ENCODE measurements at places on chromosomes 6 and 20.
A peak's percentile ranks its signal among the peaks of the same experiment; 100 is the strongest.

DNA sequence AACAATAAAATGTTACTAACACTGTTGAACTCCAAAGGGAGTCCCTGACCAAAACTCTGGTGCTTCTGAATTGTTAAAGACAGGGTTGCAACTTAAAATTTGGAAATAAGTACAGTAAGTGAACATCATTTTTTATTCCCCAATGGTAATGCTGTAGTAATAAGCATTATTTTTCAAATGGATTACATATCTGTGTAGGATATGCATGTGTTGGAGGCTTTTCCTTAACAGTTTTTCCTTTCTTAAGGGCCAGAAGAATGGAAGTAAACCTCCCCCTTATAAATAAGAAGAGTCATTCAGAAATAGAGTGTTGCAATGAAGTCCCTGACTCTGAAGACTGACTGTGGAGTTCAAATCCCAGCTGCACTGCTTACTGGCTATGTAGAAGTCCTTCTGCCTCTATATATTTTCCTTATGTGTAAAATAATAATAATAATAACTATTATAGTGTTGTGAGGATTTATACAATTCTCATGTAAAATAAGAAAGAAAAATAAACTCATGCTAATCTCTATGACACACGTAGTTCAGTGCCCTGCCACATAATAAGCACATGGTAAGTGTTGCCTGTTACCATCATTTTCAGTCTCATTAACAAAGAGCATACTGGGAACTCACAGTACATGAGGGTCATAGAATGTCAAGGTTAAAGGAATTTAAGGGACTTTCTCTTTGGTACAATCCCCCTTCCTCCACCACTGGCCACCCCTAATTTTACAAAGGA, 129.8 kb upstream of the SMLR1 start:
- no peak for DNase-seq

DNA sequence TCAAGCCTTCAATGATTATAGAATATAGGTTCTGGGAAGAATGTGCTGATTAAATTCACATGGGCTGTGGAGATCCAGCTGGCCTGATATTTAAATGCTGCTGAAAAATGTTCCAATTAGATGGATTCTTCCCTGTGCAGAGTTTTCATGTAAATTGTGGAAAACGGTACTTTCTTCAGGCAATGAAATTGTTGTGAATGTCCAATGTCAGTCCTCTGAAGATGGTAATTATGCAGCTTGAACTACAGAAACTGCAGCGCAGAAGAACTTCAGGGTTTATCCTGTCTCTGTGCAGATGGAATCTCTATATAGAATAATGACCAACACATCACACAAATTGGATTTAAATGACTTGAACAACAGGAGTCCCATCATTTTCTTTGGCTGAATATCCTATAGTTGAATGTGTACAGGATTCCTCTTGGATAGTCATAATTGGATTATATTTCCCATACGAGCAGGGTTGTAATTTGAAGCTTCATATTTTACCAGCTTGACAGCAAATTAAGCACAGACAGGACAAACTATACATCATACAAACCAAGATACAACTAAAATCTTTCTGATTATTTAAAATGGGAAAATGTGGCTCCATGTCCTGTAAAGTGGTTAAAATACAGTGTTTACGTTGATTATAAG, 82.3 kb downstream of the CAP2 start:
- DNase-seq = no peak

DNA sequence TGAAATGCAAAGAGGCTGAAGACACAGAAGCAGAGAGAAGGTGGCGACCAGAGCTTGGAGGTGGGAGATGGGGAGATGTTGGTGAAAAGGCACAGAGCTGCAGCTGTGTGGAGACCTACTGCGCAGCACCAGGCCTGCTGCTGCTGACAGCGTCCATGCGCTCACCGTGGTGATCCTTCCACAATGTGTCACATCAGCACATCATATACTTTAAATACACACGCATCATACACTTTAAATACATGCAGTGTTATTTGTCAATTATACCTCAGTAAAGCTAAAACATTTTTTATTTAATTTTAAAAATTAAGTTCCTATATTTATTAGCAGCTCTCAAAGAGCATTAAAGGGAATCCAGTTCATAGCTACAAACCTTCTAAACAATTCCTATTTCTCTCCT, 200.9 kb downstream of the TTLL2 start:
- no peak for DNase-seq

- DNase-seq = no peak
These were observed 820.1 kb downstream of the TENT5A start for GRCh38 chr6:80932359-80932758.

GRCh38 chr6:33236852-33237251, 28.6 kb downstream of the RING1 start:
- DNase-seq = no peak

DNA sequence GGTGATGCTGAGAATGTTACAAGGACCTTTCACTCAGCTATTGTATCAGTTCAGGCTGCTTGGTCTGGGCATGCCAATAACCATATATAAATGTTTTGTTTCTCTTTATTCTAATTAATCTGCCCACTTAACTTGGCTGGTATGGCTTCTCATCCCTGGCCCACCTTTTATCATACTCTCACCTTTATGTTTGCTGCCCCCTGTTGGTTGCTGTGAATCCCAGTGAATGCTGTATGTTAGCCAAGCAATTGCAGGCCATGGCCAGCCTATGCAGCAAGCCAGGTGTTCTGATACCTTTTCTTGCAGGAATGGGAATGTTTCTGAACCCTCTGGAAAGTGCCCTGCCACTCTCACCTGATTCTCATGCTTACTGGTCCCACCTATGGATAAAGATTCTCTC, 54.6 kb downstream of the PCSK2 start:
- no peak for DNase-seq

DNA sequence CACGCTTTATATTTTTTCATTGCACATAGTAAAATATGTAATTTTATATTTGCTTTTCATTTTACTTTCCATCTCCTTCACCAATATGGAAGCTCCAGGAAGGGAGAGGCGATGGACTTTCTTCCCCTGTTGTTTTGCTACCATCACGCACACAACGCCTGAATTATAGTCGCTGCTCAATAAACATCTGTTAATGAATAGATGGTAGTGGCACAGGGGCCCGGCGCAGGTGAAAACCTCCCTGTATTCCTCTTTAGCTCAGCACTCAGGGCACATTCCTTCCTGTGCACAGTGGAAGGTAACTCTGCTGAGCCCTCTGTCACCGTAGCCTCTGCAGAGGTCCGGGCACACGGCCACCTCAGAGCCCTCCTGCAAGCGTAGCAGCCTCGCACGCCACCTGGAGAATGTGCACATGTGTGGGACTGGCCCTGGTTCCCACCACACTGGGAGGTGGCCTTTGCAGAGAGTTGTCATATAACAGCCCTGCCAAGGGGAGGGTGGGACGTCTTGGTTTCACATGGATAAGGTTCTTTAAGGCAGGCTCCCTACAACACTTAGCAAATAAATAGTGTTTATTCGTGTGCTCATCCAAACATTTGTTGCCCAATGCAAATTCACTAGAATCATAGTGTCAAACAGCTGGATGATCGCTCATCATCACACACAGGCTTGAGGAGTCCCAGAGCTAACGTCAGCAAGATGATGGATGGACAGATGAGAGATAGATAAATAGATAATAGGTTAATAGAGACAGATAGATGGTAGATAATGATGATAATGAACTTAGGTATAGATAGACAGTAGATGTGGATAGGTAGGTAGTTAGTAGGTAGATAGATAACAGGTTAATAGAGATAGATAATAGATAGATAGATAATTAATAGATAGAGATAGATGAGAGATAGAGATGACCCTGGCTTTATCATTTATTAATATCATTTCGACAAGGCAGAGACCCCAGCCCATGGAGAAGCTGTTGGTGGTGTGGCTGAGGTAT, 32.3 kb upstream of the AFDN start:
- DNase-seq = no peak

- DNase-seq = no peak
These were observed 419.5 kb downstream of the DHX35 start for GRCh38 chr20:39381595-39381994.

- no peak for DNase-seq
These were observed 22.1 kb upstream of the SNTA1 start for GRCh38 chr20:33465481-33466302.

DNA sequence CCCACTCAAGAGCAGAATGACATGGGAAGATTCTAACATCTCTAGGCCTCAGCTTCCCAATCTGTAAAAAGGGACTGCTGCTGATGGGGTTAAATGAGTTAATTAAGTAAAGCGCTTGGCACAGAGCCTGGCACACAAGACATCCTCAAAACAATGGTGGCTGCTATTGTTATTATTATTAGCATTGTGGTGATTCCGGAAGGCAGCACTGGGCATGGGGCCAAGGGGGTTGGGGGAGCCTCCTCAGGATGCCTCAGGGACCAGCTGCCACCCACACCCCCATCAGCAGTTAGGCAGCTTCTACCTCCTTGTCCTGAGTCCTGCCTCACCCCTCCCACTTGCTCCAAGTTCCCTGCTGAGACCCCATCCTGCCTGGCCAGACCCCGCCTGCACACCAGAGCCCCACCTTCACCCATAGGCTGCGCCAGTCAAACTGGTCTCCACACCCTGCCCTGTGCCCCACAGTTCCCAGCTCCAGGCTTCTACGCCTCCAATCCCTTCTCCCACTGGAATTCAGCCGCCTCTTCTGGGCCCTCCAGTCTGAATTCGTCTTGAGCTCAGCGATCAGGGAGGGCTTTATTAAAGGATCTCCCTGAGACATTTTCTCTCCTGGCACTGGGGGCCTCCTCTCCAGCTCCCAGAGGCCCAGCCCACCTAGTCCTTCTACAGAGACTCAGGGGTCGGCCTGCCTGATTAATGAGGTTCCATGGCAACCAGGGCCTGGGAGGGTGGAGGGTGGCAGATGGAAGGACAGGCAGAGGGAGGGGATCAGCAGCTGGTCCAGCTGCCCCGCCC, 1.5 kb downstream of the E2F1 start:
- DNase-seq = no peak

DNA sequence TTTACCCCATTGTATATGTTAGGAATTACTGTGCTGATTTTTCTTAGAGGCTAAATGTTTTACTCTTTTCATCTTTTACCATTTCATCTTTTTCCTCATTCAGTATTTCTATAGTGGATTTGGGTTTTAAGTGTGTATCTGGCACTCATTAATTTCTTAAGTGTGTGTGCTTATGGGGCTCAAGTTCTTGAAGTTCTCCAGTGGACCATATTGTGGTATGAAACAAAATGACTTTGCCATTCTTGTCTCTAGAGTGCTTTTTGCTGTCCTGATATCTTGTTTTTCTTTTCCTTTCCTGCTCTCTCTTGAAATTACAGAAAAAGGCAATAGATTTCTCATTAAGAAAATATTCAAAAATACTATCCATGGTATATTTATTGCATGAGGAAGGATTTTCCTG, 123.1 kb downstream of the ARID1B start:
- DNase-seq = no peak

GRCh38 chr6:23879816-23880215, 246.2 kb upstream of the NRSN1 start:
- DNase-seq = no peak

- DNase-seq = no peak
These were observed 12.1 kb downstream of the BCL2L1 start for GRCh38 chr20:31710423-31711108.

- no peak for DNase-seq
These were observed 5.3 kb downstream of the NRN1 start for GRCh38 chr6:6001443-6001842.

- DNase-seq = no peak
These were observed 17.5 kb downstream of the TFAP2C start for GRCh38 chr20:56646599-56646998.

- no peak for DNase-seq
These were observed 28.8 kb upstream of the ZBP1 start for GRCh38 chr20:57648878-57649616.

DNA sequence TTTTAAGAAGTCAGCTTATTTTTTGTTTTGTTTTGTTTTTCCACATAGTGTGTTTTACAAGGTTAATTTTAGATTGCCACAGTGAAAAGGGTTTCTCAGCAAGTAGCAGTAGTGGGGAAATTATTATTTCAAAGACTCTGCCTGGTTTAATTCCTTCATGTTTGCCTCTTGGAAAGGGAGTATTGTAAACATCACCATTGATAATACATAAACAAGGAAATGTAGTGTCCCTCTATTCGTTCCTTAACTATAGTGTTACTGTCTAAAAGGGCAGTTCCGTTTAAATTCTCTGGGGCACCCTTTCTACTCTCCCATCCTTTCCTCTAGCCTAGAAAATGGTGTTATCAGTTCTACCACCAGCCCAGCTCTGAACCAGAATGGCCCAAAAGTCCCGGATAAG, 391.0 kb upstream of the SOX4 start:
- no peak for DNase-seq

DNA sequence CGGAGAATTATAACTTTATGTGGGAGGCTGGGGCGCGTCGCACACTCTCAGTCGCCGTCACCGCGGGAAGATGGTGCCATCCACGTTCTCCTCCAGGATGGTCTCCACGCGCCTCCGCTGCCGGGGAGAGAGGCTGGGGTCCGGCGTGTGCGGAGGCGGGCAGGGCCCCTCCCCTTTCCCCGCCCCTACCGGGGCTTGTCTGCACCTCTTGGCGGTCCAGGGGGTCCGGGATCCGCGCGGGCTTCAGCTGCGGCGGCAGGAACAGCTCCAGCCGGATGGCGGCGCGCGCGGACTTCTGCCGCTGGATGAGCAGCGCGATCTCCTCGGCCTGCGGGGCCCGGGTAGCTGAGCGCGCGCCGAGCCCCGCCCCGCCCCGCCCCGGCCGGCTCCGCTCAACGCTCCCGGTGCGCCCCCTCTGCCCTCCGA, 807 bp downstream of the LKAAEAR1 start:
- DNase-seq = no peak

- DNase-seq = no peak
These were observed 1.4 kb downstream of the MDGA1 start for GRCh38 chr6:37696220-37696840.

- peak; percentile 67 for DNase-seq
These were observed 78.5 kb upstream of the FRMD1 start for GRCh38 chr6:168157272-168158212.

DNA sequence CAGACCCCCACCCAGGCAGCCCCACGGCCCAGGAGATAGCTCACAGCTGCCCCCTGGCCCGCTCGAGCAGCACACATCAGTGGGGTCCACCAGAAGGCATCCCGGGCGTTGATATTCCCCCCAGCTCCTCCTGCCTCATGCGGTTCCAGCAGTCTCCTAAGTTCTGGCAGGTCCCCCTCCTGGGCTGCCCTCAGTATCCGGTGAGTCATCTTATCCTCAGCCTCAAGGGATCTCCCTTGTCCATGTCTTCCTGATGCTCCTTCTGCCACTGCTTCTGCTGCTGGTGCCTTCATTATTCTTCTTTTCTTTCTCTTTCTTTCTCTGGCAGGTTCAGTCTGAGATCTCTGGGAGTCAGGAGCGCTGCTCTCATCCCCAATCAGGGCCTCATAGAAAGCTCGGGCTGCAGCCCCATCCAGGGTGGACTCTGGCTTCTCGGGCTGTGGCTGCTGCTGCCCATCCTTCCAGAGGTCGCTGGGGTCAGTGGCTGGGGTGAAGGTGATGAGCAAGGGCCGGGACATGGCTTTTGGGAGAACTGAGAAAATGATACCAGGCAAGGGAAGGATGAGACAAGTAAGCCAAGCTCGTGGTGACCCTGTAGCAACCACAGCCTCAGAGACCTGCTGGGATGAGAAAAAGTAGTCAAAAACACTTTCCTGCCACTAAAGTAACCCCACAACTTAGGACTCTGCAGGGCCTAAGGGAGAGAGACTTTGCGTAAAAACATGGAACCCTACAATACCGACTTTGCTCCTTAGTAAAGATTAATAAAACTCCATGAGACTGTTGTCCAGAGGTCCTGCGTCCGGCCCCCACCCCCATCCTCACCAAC, 622 bp downstream of the GPANK1 start:
- peak; percentile 94 for DNase-seq
